ENCODE measurements at places on chromosomes 5 and 9. TPM values are rescaled to one million over a fixed set of nuclear protein-coding genes. Genes with fewer than 3 reads are reported as not detected.

SLCO6A1 gene
- total RNA-seq, result not detected

NMUR2 gene
- total RNA-seq, result not detected

N4BP3 gene
- 1.4 TPM for total RNA-seq

PKD2L2 gene
- 0.36 TPM for total RNA-seq

PDCD1LG2 gene
- 2.8 TPM for total RNA-seq

LCN6 gene
- total RNA-seq, result 19.1 TPM

PCA3 gene
- total RNA-seq, result not detected

TRIM36 gene
- not detected for total RNA-seq

DBH gene
- total RNA-seq, result not detected

OR1J2 gene
- total RNA-seq, result not detected

RAB3C gene
- 2.9 TPM for total RNA-seq

FOXI1 gene
- total RNA-seq, result not detected

TRUB2 gene
- total RNA-seq, result 7.6 TPM

BTNL8 gene
- total RNA-seq, result not detected

TMEFF1 gene
- total RNA-seq, result 6.1 TPM

PHPT1 gene
- total RNA-seq, result 39.0 TPM

IFNK gene
- total RNA-seq, result not detected

NR2F1 gene
- 24.1 TPM for total RNA-seq

SLC12A2 gene
- total RNA-seq, result 55.9 TPM

MAMDC2 gene
- 166 TPM for total RNA-seq

TMEM252 gene
- total RNA-seq, result not detected

ARHGEF28 gene
- total RNA-seq, result 6.4 TPM

ACOT12 gene
- not detected for total RNA-seq

COL27A1 gene
- total RNA-seq, result 9.9 TPM

SAXO1 gene
- total RNA-seq, result not detected

NPR2 gene
- total RNA-seq, result 22.7 TPM

NUTM2G gene
- not detected for total RNA-seq

ADAMTS13 gene
- total RNA-seq, result 1.9 TPM

C9orf153 gene
- total RNA-seq, result 0.27 TPM

SUSD3 gene
- 7.2 TPM for total RNA-seq

TBC1D2 gene
- 13.8 TPM for total RNA-seq

NR2F1-AS1 gene
- total RNA-seq, result 6.7 TPM

ECSCR gene
- total RNA-seq, result 16.6 TPM

ZBTB26 gene
- total RNA-seq, result 11.1 TPM

GARIN3 gene
- total RNA-seq, result not detected

CORO2A gene
- 1.2 TPM for total RNA-seq

TMEM215 gene
- not detected for total RNA-seq
